ENCODE measurements at places on chromosomes 12 and 14. TPM values are rescaled to one million over a fixed set of nuclear protein-coding genes. Genes with fewer than 3 reads are reported as not detected.
A peak's percentile ranks its signal among the peaks of the same experiment; 100 is the strongest.

Gene PPP1R3E
- total RNA-seq, result 11.5 TPM

Gene CLEC2A
- not detected for total RNA-seq

Gene CACNA2D4
- total RNA-seq, result 6.5 TPM

Gene SLC11A2
- 9.7 TPM for total RNA-seq

Gene ACSM4
- total RNA-seq, result not detected

Gene LRFN5
- 1.1 TPM for total RNA-seq

Gene NOVA1
- total RNA-seq, result 5.7 TPM

DNA sequence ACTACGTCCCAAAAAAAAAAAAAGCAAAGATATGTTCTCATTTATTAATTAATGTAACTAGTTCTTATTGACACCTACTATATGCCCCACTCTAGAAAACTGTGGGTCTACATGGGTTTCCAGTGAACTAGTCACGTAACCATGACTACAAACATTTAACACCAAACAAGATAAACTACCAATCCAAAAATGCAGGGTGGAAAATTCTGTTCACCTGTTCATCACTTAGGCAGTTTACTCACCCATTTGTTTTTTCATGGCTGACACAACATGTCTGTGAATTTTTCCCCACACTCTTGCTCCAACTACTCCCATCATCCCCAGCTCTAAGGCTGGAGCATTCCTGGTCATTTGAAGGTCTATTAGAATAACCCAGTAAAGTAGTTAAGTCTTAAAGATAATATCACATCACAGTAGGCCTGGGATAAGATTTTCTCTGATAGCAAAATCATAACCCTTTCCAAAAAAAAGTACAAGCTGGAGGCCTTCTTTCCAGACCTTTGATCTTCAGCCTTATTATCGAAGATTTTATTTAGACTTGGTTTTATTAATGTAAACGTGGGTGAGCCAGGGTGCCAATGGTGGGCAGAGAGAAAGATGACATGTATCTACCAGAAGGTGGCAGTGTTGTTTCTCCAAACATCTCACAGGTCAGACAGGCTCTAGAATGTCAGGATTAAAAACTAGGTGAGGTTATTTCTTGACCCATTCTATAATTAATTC is 61.6 kb upstream of the DAAM1 start:
- no peaks in the 10 kb centered on the region for H3K27me3 ChIP-seq
- no peaks in the 10 kb centered on the region for H3K4me1 ChIP-seq
- no peak for DNase-seq
- no peak overlapping the region for H3K4me3 ChIP-seq
- H3K27ac ChIP-seq, result no peak overlapping the region

DNA sequence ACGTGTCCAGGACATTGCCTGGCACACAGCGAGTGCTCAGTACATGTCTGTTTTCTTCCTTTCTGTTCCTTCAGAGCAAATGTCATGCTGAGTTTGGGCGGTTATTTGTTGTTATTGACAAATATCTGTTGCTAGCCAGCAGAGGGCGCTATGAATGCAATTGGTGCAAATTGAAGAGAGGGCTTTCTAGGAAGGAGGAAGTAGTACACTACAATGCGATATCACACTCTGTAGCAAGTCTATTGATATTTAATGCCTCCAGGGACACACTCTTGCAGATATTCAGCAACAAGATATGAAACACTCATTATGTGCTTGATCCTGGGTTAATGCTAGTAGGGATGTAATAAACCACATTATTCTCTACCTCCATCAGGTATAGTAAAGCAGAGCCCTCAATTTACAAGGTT is 267.3 kb upstream of the SRRM4 start:
- H3K27me3 ChIP-seq, result no peaks in the 10 kb centered on the region
- H3K4me1 ChIP-seq, result no peaks in the 10 kb centered on the region
- peak; percentile 27 for DNase-seq

- H3K27ac ChIP-seq, result peak within 1 kb of the TSS; percentile 87
- H3K4me3 ChIP-seq, result peak within 1 kb of the TSS; percentile 82
- no peaks in the 10 kb centered on the region for H3K36me3 ChIP-seq
- no peaks in the 10 kb centered on the region for H3K27me3 ChIP-seq
Observed at GRCh38 chr14:50559990-50560930, at the start of gene ATL1. Gene ATL1 (plus strand): TSS chr14:50560145. CDS start chr14:50560266, 121 bp downstream.

- no peaks in the 10 kb centered on the region for H3K27me3 ChIP-seq
- no peak for DNase-seq
- no peak overlapping the region for H3K4me3 ChIP-seq
Observed at GRCh38 chr12:16297521-16297920, 20.0 kb upstream of the SLC15A5 start.

DNA sequence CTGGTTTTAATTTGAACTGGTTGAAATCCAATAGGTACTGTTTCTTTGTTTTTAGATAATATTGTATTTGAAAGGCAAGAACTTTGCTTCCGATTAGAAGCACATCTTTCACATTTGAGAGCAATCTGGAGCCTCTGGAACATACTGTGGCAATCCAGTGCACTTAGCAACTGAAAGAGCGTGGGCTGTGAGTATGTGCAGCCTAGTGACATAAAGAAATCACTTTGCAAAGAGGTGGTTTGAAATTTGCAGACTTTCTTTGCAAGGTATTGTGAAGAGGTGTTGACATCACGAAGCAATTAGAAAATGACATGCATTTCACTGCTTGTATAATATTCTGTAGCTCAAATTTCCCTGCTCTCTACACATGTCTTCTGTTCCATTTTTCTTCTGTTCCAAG is 23.5 kb upstream of the CFAP54 start:
- no peaks in the 10 kb centered on the region for H3K27me3 ChIP-seq
- H3K4me1 ChIP-seq, result no peaks in the 10 kb centered on the region
- no peak for DNase-seq
- H3K4me3 ChIP-seq, result no peak overlapping the region
- no peak overlapping the region for H3K27ac ChIP-seq

DNA sequence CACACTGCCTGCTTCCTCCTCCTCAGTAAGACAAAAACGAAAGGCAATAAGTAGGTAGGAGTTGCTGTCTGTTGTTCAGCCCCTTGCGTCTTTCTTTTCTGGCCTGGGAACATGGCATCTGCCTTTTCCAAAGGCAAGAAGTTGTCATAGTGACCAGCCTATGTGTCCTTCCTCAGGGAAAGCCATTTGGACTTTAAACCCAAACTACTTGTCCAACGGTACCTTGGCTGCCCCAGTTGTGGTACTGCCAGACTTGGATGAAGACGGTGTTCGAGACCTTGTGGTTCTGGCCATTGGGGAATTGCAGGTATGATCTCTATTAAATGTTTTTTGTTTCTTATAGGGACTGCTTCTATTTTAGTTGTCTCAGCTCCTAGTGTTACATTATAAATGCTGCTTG is 18.5 kb downstream of the FAM234B start:
- H3K27me3 ChIP-seq, result peaks cover 12% of the 10 kb centered on the region
- no peaks in the 10 kb centered on the region for H3K36me3 ChIP-seq
- no peak for DNase-seq
- H3K4me3 ChIP-seq, result no peak overlapping the region

GRCh38 chr14:100383727-100384158 is 60.6 kb downstream of the SLC25A47 start:
- DNase-seq, result peak; percentile 75
- H3K4me3 ChIP-seq, result no peak overlapping the region
- no peaks in the 10 kb centered on the region for H3K27me3 ChIP-seq

GRCh38 chr12:104730763-104731162 is 227.3 kb downstream of the SLC41A2 start:
- no peaks in the 10 kb centered on the region for H3K36me3 ChIP-seq
- no peak for DNase-seq
- no peaks in the 10 kb centered on the region for H3K4me1 ChIP-seq

- H3K27ac ChIP-seq, result no peak overlapping the region
- DNase-seq, result peak; percentile 86
- peaks cover 18% of the 10 kb centered on the region for H3K4me1 ChIP-seq
- peaks cover 30% of the 10 kb centered on the region for H3K27me3 ChIP-seq
Observed at GRCh38 chr12:132429946-132430643, 59.9 kb upstream of the FBRSL1 start.

DNA sequence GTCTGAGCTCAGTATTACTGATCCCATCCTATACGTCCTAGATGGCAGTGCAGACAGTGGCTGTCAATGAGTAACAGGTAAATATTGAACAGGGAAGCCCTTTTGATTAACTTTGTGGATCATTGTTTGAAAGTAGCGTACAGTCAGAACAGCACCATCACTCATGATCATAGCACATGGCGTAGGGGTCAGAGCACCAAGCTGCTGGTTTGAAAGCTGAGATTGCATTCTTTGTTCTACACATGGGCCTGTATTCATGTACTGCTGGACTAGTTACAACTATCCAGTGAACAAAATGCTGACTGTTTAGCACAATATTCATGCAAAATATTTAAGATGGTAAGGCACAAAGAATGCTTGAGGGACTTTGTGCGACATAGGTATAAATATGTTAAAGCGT is 131.8 kb downstream of the NPAS3 start:
- H3K4me3 ChIP-seq, result no peak overlapping the region
- DNase-seq, result no peak
- H3K4me1 ChIP-seq, result no peaks in the 10 kb centered on the region
- no peaks in the 10 kb centered on the region for H3K36me3 ChIP-seq

GRCh38 chr14:24465805-24466204 is 23.2 kb upstream of the SDR39U1 start:
- no peaks in the 10 kb centered on the region for H3K27me3 ChIP-seq
- H3K4me1 ChIP-seq, result no peaks in the 10 kb centered on the region
- no peaks in the 10 kb centered on the region for H3K36me3 ChIP-seq
- no peak for DNase-seq
- H3K4me3 ChIP-seq, result no peak overlapping the region
- H3K27ac ChIP-seq, result no peak overlapping the region

Measured in transverse colon (tissue), 4 donors.